Heart left ventricle (tissue), 16 donors: ENCODE measurements at places on chromosomes 13 and 19.

DNA sequence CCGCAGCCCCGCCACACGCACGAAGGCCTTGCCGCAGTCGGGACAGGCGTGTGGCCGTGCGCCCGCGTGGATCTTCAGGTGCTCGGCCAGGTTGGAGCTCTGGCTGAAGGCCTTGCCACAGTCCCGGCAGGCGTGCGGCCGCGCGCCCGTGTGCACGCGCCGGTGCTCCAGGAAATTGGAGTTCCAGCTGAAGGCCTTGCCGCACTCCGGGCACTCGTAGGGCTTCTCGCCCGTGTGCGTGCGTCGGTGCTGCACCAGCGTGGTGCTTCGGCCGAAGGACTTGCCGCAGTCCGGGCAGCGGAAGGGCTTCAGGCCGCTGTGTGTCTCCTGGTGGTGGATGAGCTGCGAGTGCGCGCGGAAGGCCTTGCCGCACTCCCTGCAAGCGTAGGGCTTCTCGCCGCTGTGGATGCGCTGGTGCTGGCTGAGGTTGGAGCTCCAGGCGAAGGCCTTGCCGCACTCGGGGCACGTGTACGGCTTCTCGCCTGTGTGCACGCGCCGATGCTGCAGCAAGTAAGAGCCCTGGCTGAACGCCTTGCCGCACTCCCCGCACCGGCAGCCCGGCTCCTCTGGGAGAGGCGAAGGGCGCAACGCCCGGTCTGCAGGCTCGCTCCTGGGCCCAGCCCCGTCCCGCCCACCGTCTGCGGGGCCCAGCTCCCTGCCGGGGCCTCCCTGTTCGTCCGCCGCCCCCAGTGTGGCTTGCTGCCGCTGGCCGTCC lies 3.6 kb upstream of the A1BG start:
- peaks cover 30% of the 10 kb centered on the region for H3K4me1 ChIP-seq
- H3K27me3 ChIP-seq = no peaks in the 10 kb centered on the region
- no peak for DNase-seq

- H3K36me3 ChIP-seq = no peaks in the 10 kb centered on the region
- no peak for DNase-seq
- H3K4me1 ChIP-seq = peaks cover 4% of the 10 kb centered on the region
- no peak overlapping the region for H3K27ac ChIP-seq
- no peaks in the 10 kb centered on the region for H3K27me3 ChIP-seq
- H3K4me3 ChIP-seq = no peak overlapping the region
These were observed 101.0 kb downstream of the PAN3 start for GRCh38 chr13:28239374-28239773.

DNA sequence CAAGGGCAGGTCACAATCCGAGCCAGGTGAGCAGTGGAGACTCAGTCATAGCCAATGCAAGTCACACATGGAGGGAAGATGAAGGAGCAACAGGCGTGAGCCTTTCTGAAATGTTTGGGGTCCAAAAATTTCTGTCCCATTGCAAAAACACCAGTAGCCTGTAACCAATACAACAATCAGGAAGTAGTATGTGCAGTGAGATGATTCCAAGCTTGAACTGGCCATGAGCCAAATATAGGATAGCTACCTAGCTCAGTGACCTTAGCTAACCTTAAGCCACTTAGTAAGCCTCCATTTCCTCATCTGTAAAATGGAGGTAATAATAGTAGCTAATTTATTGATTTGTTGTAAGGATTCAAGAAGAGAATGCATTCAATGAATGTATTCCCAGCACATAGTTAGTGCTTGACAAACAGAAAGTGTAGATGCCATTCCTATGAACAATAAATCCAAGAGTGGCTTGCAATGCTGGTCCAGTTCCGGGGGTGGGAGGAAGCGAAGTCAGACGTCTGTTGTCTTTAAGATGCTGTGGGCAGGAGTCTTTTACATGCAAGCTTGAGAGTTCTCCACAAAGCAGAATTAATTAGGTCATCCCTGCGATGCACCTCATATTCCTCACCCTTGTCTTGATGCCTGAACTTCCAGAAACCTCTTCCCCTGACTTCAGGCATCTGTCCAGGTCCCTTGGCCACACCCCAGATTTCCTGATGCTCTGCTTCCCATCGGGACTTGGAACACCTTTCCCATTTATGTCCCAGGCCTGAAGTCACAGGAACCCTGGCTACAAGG lies 195.7 kb upstream of the UBL3 start:
- H3K27ac ChIP-seq = no peak overlapping the region
- no peaks in the 10 kb centered on the region for H3K4me1 ChIP-seq
- no peaks in the 10 kb centered on the region for H3K27me3 ChIP-seq
- H3K4me3 ChIP-seq = no peak overlapping the region

GRCh38 chr13:32969516-32969941 lies 46.7 kb upstream of the KL start:
- no peaks in the 10 kb centered on the region for H3K36me3 ChIP-seq
- H3K27ac ChIP-seq = peak overlapping the region; percentile 87
- H3K4me3 ChIP-seq = peak overlapping the region; percentile 19
- H3K27me3 ChIP-seq = no peaks in the 10 kb centered on the region
- peak; percentile 34 for DNase-seq

DNA sequence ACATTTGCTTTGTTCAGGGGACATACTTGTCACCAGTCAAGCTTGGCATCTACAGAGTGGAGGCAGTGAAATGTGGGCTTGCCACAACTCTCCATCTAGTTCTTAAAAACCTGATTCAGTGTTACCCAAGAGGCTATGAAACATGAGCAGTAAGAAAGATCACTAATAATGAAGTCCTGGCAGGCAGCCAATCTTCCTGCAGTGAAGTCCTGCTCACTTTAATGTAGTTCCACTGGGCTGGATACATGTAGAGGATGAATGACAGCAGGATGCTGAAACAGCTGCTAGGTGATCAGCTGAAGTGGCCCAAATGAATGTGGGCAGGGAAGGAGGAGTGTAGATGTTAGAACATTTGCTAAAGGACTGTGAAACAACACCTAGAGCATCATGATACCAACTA lies 1213.1 kb downstream of the OLFM4 start:
- H3K27me3 ChIP-seq = no peaks in the 10 kb centered on the region
- no peak for DNase-seq
- no peaks in the 10 kb centered on the region for H3K4me1 ChIP-seq
- H3K4me3 ChIP-seq = no peak overlapping the region
- no peak overlapping the region for H3K27ac ChIP-seq

GRCh38 chr19:30966486-30966885 lies 382.8 kb downstream of the TSHZ3 start:
- no peak for DNase-seq
- no peak overlapping the region for H3K4me3 ChIP-seq
- no peak overlapping the region for H3K27ac ChIP-seq
- H3K36me3 ChIP-seq = no peaks in the 10 kb centered on the region
- no peaks in the 10 kb centered on the region for H3K4me1 ChIP-seq
- H3K27me3 ChIP-seq = no peaks in the 10 kb centered on the region

DNA sequence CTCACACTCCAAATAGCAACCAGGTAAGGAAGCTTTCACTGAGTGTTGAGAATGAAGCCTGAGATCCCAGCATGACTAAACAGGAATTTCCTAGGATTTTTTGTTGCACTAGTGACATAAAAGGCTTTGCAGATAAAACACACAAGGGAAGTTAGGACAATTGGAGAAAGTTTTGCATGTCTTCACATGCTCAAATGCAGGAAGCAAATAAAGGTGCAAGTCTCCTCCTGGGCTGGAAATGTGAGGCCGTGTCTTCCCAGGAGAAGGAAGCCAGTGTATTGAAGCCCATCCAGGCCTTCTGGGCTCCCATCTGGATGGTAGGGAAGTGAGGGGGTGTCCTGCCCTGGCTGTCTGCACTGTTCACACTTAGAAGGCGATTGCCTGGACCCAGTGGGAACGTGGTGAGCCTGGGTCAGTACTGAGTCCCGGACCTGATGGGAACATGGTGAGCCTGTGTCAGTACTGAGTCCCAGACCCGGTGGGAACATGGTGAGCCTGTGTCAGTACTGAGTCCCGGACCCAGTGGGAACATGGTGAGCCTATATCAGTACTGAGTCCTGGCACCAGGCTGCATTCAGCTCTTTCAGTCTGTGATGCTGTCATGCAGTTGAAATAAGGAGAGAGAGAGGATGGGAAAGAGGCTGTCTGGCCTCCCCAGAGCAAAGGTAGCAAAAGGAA lies 38.7 kb downstream of the SIAH3 start:
- H3K4me3 ChIP-seq = no peak overlapping the region
- DNase-seq = no peak
- no peaks in the 10 kb centered on the region for H3K36me3 ChIP-seq
- no peaks in the 10 kb centered on the region for H3K4me1 ChIP-seq

DNA sequence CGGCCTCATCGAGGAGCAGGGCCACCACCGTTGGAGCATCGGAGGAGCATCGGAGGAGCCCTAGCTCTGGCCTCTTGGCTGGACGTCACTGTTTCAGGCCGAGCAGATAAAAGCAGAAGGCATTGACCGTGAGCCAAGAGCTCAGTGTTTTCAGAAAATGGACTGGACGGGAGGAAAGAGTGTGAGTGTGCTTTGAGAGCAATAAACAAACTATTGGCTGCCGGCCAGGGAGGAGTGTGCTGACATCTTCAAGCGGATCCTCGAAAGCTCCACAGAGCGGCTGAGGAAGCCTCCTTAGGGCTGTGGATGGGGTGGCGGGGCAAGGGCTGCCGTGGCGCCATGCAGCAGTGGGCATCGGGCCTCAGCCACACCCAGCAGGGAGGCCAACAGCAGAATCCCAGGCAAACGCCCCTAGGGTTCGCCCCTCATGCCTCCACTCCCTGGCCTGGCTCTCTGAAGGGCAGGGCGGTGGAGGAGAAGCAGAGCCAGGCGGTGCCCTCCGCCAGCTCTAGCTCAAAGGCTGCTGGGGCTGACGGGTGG lies 41.8 kb downstream of the IRS2 start:
- no peaks in the 10 kb centered on the region for H3K36me3 ChIP-seq
- H3K27me3 ChIP-seq = no peaks in the 10 kb centered on the region
- peaks cover 15% of the 10 kb centered on the region for H3K4me1 ChIP-seq
- H3K27ac ChIP-seq = no peak overlapping the region
- H3K4me3 ChIP-seq = peak overlapping the region; percentile 6

DNA sequence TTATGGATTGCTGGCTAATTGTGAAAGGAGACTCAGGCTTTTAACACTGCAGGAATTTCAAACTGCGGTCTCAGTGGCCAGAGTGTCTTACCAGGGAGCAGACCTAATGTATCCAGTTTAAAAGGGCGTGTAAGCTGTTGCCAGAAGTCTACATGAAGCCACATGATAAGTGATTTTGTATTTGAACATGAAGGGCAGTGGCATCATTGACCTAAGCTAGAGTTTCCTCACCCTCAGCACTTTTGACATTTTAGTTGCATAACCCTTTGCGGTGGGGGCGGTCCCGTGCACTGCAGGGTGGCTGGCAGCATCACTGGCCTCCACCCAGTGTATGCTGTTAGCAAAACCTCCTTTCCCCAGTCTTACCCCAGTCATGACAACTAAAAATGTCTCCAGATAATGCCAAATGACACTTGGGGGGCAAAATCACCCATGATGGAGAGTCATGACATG lies 23.7 kb upstream of the GPR18 start:
- peak; percentile 63 for DNase-seq
- peaks cover 100% of the 10 kb centered on the region for H3K4me1 ChIP-seq
- peak overlapping the region; percentile 9 for H3K27ac ChIP-seq
- peaks cover 8% of the 10 kb centered on the region for H3K36me3 ChIP-seq
- H3K27me3 ChIP-seq = no peaks in the 10 kb centered on the region

GRCh38 chr13:94112731-94113130 lies 366.8 kb downstream of the DCT start:
- H3K27ac ChIP-seq = no peak overlapping the region
- no peak overlapping the region for H3K4me3 ChIP-seq
- no peaks in the 10 kb centered on the region for H3K36me3 ChIP-seq

DNA sequence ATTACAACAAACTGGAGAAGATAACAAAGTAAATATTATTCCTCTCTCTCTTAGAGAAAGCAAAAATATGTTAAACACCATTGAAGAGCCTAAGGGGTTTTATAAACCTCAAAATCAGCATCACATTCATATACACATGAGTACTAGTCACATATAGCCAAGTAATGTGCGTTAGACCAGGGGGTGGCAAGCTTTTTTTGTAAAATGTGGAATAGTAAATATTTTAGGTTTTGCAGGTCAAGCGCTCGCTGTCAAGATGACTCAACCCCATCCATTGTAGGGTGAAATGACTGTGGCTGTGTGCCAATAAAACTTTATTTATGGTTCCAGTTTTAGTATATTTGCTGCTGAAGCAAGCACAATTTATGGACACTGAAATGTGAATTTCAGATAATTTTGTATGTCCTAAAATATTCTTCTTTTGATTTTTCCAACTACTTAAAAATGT lies 21.7 kb downstream of the RFX2 start:
- H3K36me3 ChIP-seq = no peaks in the 10 kb centered on the region
- peak overlapping the region; percentile 73 for H3K27ac ChIP-seq
- DNase-seq = no peak
- peaks cover 36% of the 10 kb centered on the region for H3K4me1 ChIP-seq
